ENCODE measurements at places on chromosomes 16 and 17.

DNA sequence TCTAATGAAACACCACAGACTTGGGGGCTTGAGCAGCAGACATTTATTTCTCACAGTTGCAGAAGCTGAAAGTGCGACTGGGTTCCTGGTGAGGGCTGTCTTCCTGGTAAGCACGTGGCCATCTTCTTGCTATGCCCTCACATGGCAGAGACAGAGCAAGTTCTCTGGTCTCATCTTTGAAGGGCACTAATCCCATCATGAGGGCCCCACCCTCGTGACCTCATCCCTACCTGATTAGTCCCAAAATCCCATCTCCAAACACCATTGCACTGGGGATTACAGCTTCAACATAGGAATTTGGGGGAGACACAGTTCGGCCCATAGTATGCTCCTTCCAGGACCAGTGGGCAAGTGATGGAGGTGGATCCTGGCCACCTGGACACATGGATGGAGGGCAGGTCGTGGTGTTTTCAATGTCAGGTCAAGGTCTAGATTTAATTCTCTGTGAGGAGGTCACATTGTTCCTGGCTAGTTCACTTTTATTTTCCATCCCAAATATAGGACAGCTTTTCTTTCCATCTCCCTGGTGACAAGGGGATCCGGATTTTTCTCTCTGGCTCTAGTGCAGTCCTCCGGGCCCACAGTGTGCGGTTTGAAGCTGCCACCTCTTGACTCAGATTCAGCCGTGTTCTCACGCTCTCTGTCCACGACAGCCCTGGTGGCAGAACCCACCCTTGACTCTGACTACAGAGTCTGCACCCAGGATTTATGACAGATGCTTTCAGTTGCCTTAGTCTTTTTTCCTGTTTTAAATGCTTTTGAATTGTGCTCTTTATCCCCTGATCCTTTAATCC lies 160.5 kb upstream of the NOL11 start:
- DNase-seq = no peak

- DNase-seq = no peak
Measured at GRCh38 chr17:2040942-2041560, 771 bp upstream of the OVCA2 start.

DNA sequence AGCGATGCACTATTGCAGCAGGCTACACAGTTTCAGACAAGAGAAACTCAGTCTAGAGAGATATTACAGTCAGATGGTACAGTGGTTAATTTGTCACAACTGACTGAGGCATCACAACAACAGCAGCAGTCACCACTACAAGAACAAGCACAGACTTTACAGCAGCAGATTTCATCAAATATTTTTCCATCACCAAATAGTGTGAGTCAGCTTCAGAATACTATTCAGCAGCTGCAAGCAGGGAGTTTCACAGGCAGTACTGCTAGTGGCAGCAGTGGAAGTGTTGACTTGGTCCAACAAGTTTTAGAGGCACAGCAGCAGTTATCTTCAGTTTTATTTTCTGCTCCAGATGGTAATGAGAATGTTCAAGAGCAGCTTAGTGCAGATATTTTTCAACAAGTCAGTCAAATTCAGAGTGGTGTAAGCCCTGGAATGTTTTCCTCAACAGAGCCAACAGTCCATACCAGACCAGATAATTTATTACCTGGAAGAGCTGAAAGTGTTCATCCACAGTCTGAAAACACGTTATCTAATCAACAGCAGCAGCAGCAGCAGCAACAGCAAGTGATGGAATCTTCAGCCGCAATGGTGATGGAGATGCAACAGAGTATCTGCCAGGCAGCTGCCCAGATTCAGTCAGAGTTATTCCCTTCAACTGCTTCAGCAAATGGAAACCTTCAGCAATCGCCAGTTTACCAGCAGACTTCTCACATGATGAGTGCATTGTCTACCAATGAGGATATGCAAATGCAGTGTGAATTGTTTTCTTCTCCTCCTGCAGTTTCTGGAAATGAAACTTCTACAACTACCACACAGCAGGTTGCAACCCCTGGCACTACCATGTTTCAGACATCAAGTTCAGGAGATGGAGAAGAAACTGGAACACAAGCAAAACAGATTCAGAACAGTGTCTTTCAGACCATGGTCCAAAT lies 34.1 kb downstream of the NQO1 start:
- no peak for DNase-seq

GRCh38 chr16:49502136-49502881 lies 128.7 kb downstream of the C16orf78 start:
- DNase-seq = no peak

DNA sequence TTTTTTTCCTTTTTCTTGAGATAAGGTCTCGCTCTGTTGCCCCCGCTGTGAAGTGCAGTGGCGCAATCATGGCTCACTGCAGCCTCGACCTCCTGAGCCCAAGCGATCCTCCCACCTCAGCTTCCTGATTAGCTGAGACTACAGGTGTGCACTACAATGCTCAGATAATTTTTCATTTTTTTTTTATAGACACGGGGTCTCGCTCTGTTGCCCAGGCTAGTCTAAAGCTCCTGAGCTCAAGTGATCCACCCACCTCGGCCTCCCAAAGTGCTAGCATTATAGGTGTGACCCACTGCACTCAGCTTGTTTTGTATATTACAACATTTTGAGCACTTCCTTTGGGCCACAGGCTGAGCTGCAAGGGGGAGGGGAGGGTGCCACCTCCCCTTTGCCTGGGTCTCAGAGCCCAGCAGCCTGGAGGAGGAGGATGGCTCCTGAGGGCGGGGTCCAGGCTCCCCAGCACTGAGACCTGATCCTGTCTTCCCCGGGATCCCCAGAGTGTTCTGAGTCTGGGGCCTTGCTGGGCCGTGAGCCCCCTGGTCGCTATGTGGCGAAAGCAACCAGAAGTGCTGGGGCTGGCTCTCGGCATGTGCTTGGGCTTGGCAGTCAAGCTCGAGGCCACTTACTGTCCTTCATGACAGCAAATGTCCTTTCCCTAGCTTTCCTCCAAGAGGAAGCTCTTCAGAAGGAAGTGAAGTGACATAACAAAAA lies 8.1 kb downstream of the DEF8 start:
- DNase-seq = no peak

GRCh38 chr17:37820313-37820994 lies 75.6 kb upstream of the HNF1B start:
- no peak for DNase-seq

GRCh38 chr17:19753051-19753509 lies 5.0 kb upstream of the ALDH3A1 start:
- no peak for DNase-seq

DNA sequence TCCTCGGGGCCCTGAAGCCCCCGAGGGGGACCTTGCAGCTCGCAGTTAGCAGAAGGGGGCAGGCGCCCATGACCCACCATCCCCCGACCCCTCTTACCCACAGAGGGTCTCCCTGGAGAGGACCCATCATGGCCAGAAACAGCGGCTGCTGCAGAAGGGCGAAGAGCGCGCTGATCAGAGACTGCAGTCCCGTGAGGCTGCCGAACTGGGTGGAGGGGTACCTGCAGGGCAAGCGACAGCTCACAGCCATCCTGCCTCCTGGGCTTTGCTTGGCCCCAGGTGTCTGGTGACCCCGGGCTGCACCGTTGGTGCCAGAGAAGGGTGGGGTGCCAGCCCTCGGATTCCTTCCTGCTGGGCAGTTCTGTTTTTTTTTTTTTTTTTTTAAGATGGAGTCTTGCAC lies 13.9 kb upstream of the PITPNA start:
- no peak for DNase-seq

DNA sequence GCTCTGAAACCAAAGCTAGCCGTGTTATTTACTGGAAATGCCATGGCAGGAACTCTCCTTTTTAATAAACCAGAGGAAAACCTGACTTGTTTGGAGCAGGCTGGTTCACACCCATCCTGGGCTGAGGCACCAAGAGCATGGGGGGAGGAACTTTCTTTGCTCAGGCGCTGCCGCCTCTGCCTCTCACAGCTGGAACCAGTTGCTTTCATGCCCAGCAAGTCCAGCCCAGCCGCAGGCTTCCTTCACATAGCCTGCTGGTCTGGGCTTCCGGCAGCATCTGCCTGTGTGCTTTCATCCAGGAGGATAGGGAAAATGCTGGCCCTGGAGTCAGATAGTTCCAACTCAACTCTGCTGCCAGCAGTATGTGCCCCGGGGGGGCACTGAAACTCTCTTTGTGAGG lies 88.1 kb upstream of the ASIC2 start:
- no peak for DNase-seq

GRCh38 chr17:12178644-12179330 lies 158.1 kb downstream of the MAP2K4 start:
- no peak for DNase-seq

- no peak for DNase-seq
Measured at GRCh38 chr17:69608141-69608540, 193.6 kb downstream of the MAP2K6 start.

DNA sequence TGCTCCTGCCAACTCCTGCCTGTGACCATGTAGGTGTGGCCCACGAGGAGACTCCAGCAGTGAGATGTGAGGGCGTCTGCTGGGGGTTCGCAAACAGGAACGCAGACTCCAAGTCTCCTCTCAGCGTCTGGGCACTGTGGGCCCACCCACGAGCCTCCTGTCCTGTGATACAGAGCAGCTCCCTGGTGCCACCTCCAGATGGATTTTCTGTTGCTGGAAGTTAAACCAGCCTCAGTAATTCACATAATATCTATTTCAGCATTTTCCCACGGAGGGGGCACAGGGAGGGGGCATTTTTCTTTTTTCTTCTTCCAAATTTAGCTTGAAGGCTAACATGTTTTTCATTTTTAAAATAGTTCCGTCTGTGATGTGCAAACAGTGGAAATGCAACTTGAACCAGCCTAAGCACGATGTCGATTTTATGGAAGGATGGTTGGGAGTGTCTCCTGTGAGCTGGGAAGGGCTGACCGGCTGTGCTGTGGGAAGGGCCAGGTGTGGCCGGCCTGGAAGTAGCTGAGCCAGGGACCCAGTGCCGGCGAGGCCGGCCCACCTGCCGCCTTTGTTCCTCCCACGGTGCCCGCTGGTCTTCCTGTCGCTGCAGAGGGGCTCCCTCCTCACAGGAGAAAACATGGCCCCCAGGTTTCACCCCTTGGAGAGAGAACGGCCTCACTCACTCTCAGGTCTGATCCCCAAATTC lies 3.9 kb upstream of the RAB40B start:
- DNase-seq = no peak

- DNase-seq = no peak
Measured at GRCh38 chr17:72400863-72401262, 280.0 kb downstream of the SOX9 start.

Measured in stimulated activated CD4-positive, alpha-beta T cell treated with anti-CD3 and anti-CD28 coated beads, TNF-alpha, amount 100 ng/mL, for 1 hour (primary cell).